C1 segment of cervical spinal cord (tissue), 14 donors: ENCODE measurements at places on chromosomes 16 and 17.

- no peak for DNase-seq
These were observed 41.7 kb downstream of the TIMM22 start for GRCh38 chr17:1038459-1039122.

DNA sequence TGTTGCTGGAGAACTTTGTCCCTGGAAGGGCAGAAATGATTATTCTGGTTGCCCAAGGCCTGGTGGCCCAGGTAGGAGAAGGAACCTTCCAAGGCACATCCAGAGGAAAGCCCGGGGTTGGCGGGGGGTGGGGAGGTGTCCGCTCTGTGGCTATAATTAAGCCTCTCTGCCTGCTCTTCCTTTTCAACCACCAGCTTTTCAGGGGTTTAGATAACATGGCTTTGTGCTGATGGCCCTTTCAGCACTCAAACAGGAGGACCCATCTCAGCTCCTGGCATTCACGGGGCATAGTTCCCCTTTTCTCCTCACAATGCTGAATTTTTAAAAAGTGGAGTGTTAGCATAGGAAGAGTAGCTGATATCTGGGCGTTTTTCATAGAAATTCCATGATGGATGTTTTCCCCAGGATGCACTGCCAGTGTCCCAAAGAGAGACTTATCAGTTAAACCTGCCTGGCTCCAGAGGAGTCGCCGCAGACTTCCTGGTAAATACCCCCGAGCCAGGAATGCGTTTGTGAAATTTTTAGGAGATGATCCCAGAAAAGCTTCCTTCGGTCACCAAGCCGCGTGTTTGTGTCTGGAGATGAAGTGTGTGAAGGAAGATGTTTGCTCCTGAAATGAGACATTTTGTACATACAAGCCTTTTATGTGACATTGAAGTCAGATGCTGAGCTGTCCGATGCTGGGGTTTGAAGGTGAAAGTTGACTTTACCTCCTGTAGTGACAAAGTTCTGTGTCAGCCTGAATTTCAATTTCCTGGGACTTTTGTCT lies 188.5 kb downstream of the MSI2 start:
- no peak for DNase-seq

DNA sequence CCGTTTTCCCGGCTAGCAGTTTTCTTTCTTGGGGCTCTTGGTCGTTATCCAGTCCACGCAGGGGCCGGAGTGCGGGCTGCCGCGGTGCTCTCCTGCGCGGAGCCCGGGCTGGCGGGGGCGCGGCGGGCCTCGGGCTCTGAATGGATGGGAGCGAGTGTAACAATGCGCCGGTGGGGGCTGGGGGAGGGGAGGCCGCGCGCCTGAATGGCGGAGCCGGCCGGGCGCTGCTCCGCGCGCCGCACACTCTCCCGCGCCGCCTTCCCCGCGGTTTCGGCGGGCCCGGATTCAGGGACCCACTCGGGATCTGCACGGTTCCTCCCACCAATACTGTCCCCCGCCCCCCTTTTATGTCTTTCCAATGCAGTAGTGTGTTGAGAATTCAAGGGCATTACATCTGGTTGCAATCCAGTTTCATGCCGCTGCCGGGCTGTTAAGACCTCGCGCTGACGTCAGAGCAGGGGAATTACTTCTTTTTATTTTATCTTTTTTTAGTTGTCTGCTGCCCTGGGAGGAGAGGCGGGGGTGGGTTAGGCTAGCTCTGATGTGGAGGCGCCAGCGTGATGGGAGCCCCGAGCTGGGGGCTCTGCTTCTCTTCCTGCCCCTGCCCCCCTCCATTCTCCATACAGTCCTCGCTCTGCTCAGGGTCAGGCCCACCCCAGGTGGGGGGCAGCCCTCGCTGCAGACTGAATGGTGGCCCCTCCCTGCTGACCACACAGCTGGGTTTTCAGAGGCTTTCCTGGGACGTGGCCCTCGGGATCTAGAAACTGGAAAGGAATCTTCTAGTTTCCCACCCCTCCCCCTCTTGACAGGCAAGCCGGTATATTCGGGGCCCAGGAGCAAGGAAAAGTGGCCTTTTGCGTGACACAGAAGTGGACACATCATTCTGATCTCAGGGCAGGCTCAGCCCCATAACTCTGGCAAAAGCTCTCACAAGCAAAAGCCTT lies 1.8 kb downstream of the RAI1 start:
- peak; percentile 69 for DNase-seq

- DNase-seq = peak; percentile 54
These were observed 1.3 kb downstream of the GNAO1 start for GRCh38 chr16:56192635-56192945.

DNA sequence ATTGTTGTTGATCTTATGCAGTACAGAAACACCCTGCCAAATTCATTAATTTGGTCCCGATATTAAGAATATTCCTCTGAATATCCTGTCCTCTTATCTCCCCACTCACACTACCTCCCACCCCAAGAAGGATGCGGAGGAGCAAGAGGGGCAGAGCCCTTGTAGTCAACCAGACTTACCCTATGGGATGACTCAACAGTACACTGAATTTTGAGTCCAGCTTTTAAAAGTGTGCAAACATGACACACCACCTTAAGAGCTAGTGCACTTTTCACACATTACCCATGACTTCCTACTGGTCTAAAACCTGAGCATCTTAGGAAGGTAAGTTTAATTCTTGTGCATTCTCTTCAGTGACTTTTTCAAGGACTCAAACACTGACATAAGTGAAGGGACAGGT lies 9.5 kb downstream of the USP22 start:
- DNase-seq = no peak

DNA sequence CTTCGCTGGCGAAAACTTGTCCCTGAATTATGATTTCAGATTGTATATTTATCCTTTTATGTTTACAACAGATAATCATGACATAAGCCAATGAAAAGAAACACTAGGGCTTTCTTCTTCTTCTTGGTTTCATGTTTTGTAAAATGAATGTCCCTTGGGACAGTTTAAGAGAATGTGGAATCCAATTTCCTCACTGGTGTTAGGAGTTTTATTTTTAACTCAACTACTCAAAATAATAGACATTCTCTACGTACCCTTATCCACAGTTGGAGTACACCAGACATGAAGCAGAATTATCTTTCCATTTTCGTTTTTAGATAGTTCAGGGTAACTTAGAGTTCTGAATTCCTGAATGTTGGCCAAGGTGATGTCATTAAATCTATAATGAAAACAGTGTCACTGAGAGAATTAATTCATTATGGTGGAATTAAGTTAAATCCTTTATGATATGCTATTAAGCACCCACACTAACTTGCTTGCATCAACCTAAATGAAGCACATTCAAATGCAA lies 43.4 kb downstream of the IRX6 start:
- DNase-seq = no peak

DNA sequence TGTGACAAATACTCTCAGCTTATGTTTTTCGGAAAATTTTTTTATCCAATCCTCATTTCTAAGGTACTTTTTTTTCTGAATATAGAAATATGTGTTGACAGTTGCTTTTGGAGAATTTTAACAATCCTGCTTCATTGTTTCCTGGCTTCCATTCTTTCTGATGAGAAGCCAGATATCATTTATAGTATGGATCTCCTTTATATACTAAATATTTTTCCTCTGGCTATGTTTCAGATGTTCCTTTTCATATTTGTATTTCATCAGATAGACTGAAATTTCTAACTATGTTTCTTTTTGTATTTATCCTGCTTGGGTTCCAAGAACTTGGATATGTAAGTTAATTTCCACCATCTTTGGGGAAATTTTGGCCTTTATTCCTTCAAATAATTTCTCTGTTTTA lies 138.9 kb upstream of the CDH11 start:
- no peak for DNase-seq
